Right ventricle myocardium superior (tissue), 1 donor: ENCODE measurements at places on chromosomes 7 and 10. TPM values are rescaled to one million over a fixed set of nuclear protein-coding genes. Genes with fewer than 3 reads are reported as not detected.

GRCh38 chr10:58400609-58401008, 15.4 kb downstream of the TFAM start:
- no peak for DNase-seq

GRCh38 chr7:129247087-129247486, 22.3 kb downstream of the AHCYL2 start:
- no peak for DNase-seq

DNA sequence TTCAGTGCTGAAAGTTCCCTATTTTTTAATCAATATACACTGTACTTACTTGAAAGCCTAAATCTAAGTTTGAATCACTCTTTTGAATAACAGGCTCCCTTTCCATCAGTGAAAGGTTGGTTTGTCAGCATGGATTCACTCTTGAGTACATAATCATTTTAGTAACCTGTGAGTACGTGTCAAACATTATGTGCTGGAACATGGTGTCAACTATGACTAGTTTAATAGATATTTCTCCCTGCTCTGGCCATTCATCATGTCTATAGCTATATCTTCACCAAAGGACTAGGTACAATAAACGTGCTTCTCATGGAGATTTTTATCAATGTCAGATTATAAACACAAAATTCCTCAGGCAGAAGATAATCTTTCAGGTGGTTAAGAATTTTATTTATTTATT, 61.7 kb upstream of the MDFIC start:
- no peak for DNase-seq

- DNase-seq, result no peak
These were observed 66.9 kb downstream of the GATA3 start for GRCh38 chr10:8121201-8121890.

DNA sequence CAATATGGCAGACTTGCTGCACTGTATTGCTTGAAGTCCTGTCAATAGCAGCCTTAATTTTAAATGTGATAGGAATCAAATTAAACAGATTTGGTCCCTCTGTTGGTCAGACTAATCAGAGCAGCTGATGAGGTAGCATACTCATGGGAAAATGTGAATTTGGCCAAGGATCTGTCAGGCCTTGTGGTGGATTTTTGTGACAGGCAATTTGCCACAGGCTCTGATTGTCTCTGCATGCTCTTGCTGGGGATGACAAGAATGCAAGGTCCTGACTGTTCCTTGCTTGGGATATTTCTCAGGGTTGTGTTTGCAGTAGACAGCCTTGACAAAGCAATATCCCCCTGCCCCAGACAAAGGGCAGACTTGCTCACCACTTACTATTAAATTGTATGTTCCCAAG, 41.5 kb upstream of the GARS1 start:
- no peak for DNase-seq

GRCh38 chr10:1202343-1202742, 146.2 kb downstream of the WDR37 start:
- no peak for DNase-seq

- DNase-seq, result no peak
These were observed 5.6 kb downstream of the CD36 start for GRCh38 chr7:80644054-80644453.

DNA sequence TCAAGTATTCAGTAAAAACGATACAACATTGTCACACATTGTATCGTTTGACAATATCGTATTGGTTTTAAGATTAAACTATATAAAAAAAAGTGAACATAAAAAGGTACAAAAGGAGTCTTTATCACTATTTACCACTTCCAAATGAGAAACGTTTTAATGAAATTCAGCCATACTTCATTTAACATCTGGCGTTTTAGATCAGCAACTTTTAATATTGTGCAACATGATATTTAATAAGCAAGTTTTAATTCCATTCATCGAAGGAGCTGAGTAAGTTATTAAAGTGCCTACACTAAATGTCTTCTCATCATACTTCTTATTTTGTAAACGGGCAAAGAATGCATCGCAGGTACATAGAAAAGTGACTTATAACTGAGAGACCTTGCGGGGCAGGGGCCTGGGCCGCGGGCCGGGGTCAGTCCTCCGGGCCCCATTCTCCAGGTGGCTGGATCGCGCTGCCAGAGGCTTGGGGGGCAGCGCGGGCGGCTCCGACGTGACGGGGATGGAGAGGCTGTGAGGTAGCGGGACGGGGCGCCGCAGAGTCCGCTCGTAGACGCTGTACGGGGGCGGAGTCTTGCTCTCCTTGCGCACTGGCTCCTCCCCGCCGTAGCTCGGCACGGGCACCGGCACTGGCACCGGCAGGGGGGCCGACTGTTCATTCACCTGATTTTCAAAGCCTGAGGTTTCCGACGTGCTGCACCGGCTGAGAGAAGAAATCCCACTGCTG, 165.8 kb upstream of the IMMP2L start:
- DNase-seq, result no peak

- DNase-seq, result no peak
These were observed 411.9 kb upstream of the KLF6 start for GRCh38 chr10:4196771-4197390.

DNA sequence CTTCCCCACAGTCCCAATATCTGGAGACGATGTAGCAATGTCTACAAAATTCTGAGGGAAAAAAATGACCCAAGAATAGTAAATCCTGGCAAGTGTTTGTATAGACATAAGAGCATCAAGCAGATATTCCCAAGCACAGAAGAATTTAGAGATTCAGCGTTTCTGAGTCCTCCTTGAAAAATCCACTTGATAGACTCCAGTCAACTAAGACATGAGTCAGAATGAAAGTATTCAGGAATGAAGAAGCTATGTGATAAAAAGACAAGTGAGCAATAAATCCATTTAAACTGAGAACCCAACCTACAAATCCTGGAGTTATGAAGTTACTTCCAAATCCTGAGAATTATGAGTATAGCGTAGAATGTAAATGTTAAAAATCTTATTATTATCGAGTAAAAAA, 86.1 kb upstream of the NPY start:
- DNase-seq, result no peak

DNA sequence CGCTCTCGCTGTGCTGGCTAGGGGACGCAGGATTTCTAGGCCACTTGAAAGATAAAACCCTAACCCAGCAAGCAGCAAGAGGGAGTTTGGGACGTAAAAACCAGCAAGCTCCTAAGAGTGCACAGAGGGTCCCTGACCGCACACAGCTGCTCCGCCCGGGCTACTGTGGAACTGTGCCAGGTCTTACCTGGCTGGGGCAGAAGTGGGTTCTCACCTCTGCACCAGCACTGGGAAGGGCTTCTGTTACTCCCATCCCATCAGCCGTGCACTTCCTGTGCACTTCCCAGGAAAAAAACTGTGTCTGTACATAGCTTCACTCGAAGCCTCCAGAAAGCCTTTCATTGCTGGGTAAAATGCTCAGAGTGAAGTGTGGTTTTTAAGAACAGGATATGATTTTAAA, 45.9 kb upstream of the PTF1A start:
- DNase-seq, result no peak

GRCh38 chr10:54444170-54444569, 356.9 kb downstream of the PCDH15 start:
- DNase-seq, result no peak

DNA sequence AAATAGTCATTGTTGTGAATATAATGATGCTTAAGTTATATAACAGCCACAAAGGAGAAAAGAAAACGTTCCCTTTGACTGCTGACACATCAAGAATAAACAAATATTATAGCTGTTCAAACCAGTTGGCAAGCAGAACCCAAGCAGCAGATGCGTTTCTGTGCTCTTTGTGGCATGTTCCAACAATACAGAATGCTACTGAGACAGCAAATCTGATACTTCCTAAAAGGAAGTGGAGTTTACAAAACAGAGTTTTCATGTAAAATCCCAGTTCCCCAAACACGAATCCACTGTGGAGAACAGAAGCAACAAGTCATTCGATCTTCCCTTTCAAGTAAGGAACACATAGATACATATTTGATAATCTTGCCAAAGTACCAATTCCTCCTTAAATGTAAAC, 170.9 kb upstream of the ASAH2 start:
- DNase-seq, result no peak

DNA sequence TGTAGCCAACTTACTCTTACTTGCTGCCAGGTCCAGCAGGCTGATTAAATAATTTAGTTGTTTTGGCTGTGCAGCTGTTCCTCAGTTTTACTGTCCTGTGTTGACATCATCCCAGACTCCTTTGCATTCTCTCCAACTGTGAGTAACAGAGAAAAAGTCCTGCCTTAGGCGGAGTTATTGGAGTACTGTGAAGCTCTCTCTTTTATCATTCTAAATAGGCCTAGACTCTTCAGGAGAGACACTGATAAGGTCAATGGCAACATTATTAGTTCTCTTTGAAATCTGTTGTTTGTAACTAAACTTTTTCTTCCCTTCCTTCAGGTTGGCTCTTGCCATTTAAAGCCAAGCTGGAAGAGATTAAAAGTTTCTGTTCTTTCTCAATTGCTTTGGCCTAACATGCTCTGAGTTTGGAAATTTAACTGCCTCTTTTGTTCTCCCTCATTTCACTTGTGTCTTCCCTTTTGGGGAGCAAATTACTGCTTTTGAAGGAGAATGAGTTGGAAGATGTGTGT, 215.7 kb upstream of the CSTF2T start:
- DNase-seq, result no peak

The SLC13A4 gene
- not detected for total RNA-seq

The AGBL3 gene
- 1.2 TPM for total RNA-seq

The AHCYL2 gene
- total RNA-seq, result 6.7 TPM

The TMEM243 gene
- total RNA-seq, result 4.8 TPM

The TMEM120A gene
- 90.7 TPM for total RNA-seq

The AMPH gene
- total RNA-seq, result 1.7 TPM

The NME8 gene
- total RNA-seq, result not detected

The HOXA10 gene
- not detected for total RNA-seq

The TECTB gene
- not detected for total RNA-seq

The ASNS gene
- 4.5 TPM for total RNA-seq

The SHH gene
- not detected for total RNA-seq

The PILRA gene
- total RNA-seq, result 3.6 TPM
